GM12864 (cell line): ENCODE measurements at places on chromosomes 12 and 14.

- DNase-seq: peak; percentile 8
These were observed 2.4 kb upstream of the RNASE7 start for GRCh38 chr14:21039585-21040369.

DNA sequence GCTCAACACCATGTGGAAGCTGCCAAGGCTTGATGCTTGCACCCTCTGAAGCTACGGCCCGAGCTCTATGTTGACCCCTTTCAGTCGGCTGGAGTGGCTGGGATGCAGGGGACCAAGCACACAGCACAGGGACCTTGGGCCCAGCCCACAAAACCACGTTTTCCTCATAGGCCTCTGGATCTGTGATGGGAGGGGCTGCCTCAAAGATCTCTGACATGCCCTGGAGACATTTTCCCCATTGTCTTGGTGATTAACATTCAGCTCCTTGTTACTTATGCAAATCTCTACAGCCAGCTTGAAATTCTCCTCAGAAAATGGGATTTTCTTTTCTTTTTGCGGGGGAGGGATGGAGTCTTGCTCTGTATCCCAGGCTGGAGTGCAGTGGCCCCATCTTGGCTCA is 46.3 kb downstream of the MON2 start:
- no peak for DNase-seq

GRCh38 chr14:68146818-68147217 is 327.2 kb downstream of the RAD51B start:
- no peak for DNase-seq

DNA sequence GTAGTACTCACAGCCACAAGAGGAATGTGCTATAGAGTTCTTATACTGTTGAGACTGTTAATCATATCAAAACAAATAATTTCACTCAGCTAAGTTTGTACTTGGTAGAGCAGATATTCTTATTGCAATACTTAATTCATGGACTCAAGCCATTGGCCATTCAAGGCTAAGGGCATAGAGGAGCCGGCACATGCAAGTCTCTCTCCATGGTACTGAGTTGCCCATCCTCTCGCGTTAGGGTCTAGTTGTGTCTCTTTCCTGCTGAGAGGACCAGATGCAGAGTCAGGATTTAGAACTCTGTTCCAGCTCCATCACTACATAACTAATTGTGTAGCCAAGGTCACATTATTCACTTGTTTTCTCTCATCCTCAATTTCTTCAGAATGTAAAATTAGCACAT is 14.4 kb upstream of the TUNAR start:
- no peak for DNase-seq

DNA sequence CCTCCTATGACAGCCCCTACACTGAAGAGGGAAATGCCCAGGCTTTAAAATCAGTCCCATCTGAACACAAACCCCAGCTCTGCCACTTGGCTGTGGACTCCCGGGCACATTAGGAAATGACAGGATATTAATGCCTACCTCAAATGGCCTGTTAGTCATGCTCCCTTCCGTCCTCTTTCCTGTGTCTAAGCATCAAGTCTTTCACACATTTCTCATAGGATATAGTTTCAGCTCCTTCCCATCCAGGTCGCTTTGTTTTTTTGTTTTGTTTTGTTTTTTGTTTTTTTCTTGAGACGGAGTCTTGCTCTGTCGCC is 16.1 kb downstream of the PLEK2 start:
- DNase-seq: no peak

DNA sequence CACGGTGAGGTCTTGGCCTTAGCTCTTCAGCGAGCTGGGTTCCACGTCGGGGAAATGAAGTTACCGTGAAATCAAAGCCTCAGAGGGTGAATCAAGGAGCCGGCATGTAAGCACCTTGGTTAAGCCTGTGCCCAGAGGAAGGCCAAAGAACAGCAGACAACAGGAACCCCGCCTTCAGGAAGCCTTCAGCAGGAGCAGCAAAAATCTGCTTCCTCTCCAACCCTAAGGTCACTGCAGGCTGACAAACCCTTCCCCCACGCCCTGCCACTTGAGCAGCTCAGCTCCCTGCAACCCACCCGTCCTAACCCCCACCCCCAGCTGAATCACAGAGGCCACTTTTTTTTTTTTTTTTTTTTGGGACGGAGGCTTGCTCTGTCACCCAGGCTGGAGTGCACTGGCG is 72.9 kb upstream of the LTA4H start:
- DNase-seq: no peak

GRCh38 chr12:120944645-120945217 is 33.6 kb upstream of the HNF1A start:
- peak; percentile 13 for DNase-seq

GRCh38 chr14:90641615-90642243 is 174.5 kb downstream of the TTC7B start:
- no peak for DNase-seq

- no peak for DNase-seq
These were observed 11.8 kb upstream of the PLEKHG3 start for GRCh38 chr14:64692189-64692985.

DNA sequence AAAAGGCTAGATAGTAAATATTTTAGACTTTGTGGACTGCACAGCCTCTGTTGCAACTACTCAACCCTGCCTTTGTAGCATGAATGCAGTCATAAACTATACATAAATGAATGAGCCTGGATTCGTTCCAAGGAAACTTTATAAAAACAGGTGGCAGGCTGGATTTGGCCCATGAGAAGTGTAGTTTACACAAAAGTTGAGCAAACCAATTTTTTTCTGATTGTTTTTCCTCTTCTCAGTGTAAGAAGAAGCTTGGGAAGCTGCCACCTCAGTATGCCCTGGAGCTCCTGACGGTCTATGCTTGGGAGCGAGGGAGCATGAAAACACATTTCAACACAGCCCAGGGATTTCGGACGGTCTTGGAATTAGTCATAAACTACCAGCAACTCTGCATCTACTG is 9.5 kb downstream of the OAS1 start:
- no peak for DNase-seq

DNA sequence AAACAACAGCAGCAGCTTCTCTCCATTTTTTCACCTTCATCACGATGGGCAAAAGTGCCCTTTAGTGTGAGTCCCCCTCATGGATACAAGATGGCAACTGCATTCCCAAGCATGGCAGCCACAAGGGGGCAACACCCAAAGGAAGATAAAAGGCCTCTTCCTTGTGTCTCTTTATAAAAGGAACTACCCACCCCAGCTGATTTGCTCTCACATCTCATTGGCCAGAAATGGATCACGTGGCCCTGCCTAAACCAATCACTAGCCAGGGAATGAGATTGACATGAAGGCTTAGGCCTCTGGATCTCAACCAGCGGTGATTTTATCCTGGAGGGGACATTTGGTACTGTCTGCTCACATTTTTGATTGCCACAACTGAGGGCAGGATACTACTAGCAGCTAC is 21.9 kb upstream of the IFT81 start:
- DNase-seq: peak; percentile 43

DNA sequence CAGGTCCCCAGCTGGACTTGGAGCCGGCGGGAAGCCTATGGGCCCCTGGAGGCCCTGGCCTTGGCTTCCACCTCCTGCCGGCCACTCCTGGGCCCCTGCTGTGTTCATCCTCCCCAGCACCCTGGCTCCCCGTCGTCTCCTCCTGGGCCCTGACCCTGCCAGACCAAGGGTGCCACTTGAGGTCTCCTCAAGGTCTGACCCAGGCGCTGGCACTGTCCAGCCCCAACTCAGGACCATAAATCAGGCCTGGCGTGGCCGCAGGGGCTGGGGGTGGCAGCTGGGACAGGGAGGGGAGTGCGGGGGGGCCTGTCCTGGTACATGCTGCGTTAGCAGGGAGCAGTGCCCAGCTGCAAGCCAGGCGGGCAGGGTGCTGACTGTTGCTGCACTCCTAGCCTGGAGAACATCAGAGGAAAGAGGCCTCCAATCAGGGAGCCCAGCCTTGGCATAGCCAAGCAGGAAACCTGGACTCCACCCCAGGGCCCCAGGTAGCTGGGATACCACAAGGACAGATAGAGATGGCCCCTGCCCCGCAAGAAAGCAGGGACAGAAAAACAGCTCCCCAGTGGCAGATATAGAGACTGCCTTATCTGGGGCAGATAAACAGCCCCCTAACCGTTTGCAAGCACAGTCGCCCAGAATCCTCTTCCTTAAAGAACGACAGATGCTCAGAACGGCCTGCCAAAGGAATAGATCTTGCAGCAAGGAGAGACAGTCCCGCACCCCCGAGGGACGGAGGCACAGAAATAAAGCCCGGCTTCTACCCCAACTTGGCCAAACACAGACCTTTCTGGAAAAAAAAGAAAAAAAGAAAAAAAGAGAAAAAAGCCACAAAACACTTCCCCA is 6.5 kb upstream of the ATG101 start:
- no peak for DNase-seq
